Hypothalamus (tissue), 51 donors: ENCODE measurements at places on chromosomes 13 and 19.

DNA sequence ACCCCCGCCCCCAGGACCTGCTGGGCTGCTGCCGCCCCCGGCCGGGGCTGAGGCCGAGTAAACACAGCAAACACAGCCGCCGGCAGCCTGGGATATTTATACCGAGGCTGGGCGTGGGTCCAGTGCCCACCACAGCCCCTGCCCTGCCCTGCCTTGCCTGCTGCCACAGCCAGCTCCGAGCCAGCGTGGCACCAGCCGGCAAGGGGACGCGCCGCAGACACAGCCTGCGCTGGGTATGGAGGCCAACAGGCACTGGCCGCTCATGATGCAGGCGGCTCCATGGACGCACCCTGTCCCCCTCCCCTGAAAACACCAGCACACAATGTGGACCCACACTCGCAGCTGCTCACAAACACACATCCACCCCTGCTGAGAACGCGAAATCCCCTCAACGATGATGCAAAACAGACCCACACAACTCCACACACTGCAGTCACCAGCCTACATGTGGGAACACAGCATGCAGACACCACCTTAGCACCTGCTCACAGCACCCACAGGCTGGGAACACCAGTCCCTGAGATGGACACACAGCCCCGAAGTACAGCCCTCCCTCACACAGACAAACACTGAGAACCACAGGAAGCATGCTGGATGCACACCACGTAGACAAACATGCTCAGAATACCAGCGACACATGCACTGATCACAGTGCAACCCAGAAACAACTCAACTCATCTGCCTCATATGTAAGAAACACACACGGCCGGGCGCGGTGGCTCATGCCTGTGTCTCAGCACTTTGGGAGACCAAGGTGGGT lies 16.2 kb downstream of the CCDC97 start:
- DNase-seq, result no peak

- no peak for DNase-seq
These were observed 5.7 kb upstream of the DIAPH3 start for GRCh38 chr13:60169239-60170031.

- no peak for DNase-seq
These were observed 1273.3 kb upstream of the ATXN8OS start for GRCh38 chr13:68834375-68834774.

DNA sequence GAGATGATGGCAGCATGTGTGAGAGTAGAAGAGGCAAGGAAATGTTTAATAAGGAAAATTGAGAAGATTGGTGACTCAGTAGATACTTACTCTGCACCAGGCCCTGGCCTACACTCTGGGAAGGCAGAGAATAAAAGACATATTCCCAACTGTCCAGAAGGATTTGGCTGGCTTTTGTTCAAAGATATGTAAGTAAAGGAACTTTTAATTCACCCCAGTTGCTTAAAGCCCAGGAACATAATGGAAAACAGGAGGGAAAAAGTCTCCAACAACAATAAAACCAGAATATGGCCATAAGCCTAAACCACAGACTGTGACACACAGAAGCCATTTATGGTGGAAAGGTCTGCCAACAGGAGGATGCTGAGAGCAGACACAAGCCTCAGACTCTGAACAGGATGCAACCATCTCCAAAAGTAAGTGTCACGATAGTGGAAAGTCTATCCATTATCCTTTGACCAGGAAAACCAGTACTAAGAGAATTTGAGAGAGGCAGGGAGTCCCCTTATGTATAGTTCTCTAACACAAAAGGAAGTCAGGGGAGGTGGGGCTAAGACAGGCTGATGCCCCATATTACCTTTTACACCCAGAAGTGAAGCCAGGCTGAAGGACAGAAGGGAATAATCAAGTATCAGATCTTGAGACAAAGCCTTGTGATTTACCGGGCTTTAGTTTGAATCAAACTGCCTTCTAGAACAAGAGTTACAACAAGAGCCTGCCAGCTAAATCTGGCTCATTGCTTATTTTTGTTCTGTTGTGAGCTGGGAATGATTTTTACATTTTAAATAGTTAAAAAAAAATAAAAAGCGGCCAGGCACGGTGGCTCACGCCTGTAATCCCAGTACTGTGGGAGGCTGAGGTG lies 169.5 kb upstream of the STARD13 start:
- DNase-seq, result no peak

GRCh38 chr19:46660008-46660517 lies 919 bp downstream of the DACT3 start:
- peak; percentile 80 for DNase-seq

GRCh38 chr13:44652168-44652567 lies 76.0 kb upstream of the TSC22D1 start:
- DNase-seq, result no peak

DNA sequence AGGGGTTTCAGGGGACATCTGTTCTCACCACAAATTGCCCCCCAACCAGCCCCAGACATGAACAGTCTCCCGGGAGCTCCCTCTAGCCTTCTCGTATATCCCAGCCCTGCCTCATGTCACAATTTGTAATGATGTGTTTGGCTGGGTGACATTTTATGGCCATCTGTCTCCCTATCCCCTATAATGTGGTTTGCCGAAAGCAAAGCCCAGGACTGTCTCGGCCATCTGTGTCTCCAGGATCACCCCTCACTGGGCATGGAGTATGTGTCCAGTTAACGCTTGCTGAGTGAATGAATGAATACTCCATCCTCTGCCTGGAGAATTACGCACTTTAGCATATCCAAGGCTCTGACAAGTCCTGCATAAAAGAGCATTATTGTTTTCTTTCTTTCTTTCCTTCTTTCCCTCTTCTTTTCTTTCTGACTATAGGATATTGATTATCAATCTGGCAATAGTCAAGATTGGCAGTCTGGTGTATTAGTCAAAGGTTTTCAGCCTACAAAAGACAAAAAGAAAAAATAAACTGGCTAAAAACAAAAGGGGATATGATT lies 15.1 kb downstream of the HPN start:
- no peak for DNase-seq

- no peak for DNase-seq
These were observed 60.1 kb downstream of the RNASEH2B start for GRCh38 chr13:50969691-50970090.

- no peak for DNase-seq
These were observed 217.0 kb upstream of the OBI1 start for GRCh38 chr13:78875792-78876580.

- no peak for DNase-seq
These were observed 89.6 kb upstream of the SPRY2 start for GRCh38 chr13:80430561-80430960.

DNA sequence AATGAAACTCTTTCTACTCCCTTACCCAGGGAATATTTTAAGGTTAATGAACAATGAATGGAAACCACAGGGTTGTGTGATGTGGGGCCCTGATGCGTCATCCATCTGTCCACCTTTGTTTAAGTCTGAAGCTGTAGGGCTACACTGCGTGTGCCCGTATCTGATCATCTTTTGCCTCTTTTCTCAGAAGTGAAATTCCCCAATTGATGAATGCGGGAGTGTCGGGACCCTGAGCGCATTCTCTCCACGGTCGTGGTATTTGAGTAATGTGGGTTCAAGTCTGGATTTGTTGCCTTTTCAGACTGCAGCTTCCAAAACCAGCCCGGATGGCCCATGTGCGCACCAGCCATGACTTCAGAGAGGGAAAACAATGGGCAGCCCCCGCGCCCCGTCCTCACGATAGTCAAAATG lies 112.3 kb downstream of the COL4A2 start:
- DNase-seq, result no peak

GRCh38 chr19:2034729-2035589 lies 16.1 kb downstream of the MKNK2 start:
- no peak for DNase-seq

- DNase-seq, result no peak
These were observed 12.2 kb upstream of the BCAM start for GRCh38 chr19:44796701-44797115.

GRCh38 chr13:75326173-75327134 lies 155.5 kb downstream of the TBC1D4 start:
- DNase-seq, result no peak

DNA sequence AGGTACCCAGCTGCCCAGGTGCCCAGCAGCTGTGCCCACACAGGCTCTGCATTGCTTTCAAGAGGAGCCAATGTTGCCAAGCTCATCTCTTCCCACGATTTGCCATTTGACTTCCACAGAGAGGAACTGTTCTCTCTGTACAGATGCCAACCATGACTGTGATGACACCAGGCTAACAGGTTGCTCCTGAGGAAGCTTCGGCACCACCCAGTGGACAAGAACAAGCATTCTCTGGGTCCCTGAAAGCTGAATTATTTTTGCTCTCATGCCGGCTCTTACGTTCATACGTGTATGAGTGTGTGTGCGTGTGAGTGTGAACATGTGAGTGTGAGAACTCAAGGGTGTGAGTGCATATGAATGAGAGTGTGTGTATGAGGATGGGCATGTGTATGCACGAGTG lies 535.2 kb downstream of the LIG4 start:
- no peak for DNase-seq

DNA sequence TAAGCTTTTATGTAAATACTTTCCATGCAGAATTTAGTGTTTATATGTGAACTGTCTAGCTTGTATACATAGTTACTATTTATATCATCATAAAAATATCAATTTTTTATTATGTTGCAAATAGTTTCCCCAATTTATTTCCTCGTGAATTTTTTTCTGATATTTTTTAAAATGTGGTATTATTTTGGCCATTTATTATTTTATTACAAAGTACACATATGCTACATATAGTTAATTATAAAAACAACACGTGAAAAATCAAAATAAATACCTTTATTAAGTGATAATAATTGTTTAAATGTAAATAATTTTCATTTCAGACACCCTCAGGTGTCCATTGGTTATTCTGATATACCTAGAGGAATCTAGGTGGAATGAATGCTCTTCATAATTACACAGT lies 1394.9 kb upstream of the PRR20A start:
- no peak for DNase-seq

GRCh38 chr13:28000567-28000966 lies 12.1 kb upstream of the URAD start:
- no peak for DNase-seq

DNA sequence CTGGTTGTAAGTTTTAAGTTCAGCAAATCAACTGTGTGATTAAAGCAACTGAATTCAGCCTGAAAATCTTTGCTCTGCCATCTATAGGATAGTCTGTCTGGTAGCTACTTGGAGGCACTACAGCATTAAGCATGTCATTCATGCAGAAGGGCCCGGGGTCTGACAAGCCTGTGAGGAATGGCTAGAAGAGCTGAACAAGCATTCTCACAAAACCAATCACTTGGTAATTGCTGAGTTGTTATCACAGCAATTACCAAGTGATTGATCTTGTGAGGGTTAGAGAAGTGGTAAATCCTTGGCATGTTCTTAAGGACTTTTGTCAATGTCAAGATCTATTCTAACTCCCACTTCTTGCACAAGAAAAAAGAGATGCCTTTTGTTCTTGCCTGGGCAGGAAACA lies 356.1 kb downstream of the FGF14 start:
- no peak for DNase-seq

- DNase-seq, result no peak
These were observed 1.7 kb downstream of the ERCC5 start for GRCh38 chr13:102847272-102848234.

- no peak for DNase-seq
These were observed 13.1 kb upstream of the SCEL start for GRCh38 chr13:77522444-77522843.

- no peak for DNase-seq
These were observed 11.8 kb upstream of the PRR19 start for GRCh38 chr19:42290136-42290522.

DNA sequence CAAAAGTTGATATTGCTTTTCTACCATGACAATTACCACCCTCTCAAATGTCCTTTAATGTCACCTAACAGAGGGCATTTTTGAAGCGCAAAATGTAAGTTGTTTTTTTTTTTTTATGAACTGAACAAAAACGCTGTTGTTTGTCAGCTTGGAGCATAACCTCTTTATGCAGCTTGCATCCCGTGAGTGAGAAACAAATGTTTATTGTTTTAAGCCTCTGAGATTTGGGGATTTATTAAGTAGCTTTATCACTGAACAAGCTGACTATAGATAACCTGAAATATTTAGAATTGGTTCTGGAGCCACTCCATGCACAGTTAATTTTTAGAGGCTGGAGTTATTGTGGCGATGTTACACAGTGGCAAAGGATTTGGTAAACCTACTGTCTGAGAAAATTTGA lies 80.1 kb upstream of the ATXN8OS start:
- no peak for DNase-seq

GRCh38 chr13:110726726-110727125 lies 13.2 kb downstream of the ING1 start:
- no peak for DNase-seq

DNA sequence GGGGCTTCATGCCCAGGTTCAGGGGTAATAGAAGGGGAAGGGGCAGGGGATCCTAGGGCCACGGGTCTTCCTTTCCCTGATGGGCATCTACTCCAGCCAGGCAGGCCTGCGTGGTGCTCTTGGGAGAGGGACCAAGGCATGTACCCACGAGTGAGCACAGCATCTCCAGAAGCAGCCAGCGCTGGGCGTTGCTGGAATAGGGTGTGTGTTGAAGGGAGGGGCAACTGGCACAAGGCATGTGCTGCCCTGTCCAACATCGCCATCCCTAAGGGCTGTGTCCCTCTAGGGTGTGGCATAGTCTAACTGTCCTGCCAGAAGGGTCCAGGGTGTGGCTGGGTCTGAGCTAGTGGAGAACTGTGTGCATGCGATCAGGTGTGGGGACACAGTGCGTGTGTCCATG lies 2.9 kb downstream of the NOTCH3 start:
- no peak for DNase-seq

DNA sequence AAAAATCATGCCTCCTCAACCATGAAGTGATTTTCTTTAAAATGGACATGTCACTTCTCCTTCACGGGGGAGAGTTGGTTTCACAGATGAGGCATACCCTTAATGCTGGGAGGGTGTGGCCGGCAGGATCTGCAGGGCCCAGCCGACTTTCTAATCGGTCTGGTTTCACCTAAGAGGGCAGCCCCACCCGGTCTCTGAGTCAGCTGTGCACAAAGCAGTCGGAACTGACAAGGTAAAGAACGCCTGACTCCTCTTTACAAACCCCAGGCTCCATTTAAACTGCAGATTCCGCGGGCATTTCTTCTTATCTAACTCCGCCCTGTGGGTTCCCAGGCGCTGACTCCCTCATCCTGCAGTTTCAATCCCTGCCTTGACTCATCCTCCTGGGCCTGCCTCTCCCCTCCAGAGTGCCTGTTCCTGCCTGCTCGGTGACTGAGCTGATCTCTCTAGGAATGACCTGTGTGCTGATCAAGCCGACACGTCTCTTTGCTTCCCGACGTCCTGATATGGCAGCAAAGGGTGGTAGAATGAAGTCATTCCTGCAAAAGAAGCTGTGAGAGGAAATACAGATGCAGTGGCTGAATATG lies 63.4 kb downstream of the EFNB2 start:
- DNase-seq, result no peak

- no peak for DNase-seq
These were observed 7.0 kb upstream of the ZNF444 start for GRCh38 chr19:56133858-56134653.

GRCh38 chr19:19651076-19651475 lies 7.6 kb upstream of the GMIP start:
- peak; percentile 34 for DNase-seq

DNA sequence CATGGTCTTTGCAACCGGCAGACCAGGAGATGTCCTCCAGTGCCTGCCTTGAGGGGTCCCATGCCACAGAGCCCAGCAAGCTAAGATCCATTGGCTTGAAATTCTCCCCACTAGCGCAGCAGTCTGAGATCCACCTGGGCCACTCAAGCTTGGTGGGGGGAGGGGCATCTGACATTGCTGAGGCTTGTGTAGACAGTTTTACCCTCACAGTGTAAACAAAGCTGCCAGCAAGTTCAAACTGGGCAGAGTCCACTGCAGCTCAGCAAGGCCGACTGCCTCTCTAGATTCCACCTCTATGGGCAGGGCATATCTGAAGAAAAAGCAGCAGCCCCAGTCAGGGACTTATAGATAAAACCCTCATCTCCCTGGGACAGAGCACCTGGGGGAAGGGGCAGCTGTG lies 32.0 kb upstream of the ITM2B start:
- no peak for DNase-seq
